ENCODE measurements at places on chromosomes 5 and 9. TPM values are rescaled to one million over a fixed set of nuclear protein-coding genes. Genes with fewer than 3 reads are reported as not detected.

GRCh38 chr9:2824564-2824963, 19.3 kb downstream of the PUM3 start:
- no peak for DNase-seq

GRCh38 chr5:34756781-34757624, 82.0 kb upstream of the TTC23L start:
- no peak for DNase-seq

DNA sequence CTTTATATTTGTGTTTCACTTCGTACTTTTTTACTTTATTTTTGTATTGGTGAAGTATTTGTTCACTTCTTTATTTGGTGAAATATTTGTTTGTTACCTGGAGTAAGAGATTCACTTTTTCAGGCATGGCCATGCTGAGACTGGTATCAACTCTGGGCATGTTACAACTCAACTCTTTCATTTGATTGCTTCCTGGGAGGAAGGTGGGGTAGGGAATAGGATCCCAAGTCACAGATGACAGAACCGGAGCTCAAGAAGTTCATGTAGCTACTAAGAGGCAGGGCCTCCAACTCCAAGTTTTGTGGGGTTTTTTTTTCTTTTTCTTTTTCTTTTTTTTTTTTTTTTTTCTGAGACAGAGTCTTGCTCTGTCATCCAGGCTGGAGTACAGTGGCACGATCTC, 6.1 kb upstream of the ADGRD2 start:
- peak; percentile 5 for DNase-seq

The CETN3 gene
- total RNA-seq, result 18.0 TPM

DNA sequence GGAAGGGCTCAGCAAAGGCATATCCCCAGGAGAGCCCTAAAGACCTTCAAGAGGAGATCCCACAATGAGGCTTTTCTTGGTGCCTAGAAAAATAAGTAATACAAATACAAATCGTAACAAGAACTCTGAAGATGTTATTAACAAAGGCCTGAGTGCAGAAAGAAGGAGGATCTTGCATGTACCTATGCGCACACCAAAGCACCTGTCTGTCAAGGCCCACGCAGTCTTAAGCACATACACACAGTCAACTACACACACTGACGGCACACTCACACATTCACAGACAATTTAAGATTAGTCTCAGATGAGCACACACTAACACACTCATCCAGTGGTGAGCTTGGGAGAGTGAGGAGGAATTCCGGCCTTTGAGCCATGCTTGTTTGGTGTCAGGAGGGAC, 38.5 kb downstream of the JADE2 start:
- no peak for DNase-seq

GRCh38 chr5:74239261-74239660, 401.3 kb downstream of the ENC1 start:
- DNase-seq, result no peak

The LMX1B gene
- 1.6 TPM for total RNA-seq

DNA sequence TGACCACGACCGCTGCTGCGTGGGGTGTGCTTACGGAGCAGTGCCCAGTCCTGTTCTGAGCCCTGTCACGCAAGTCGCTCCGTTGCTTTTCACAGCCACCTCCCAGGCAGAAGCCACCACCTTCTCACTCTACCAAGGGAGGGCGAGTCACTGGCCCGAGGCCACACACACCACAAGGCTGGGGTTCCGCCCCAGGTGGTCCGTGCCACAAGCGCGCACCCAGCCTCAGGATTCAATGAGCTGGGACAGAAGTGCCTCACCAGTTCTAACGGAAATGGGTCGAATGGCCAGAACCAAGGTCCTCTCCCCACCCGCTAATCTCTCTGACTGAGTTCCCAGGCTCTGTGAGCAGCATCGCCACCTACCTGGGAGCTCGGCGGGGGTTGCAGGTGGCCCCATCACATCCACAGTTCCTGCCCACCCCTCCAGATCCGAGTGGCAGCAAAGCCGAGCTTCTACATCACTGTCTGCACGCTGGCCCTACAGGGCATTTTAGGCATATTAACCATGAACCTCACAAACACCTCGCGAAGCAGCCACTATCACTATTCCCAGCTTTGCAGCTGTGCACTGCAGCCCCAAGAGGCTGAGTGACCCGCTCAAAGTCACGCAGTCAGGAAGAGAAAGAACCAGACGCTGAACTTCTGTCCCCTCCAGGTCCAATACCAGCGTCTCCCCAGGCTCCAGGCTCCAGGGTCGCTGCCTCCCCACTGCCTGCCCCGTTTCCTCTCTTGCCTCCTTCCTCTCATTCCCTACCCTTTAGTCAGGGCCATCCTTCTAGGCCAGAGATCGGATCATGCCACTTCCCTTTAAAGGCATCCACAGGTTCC, 92.1 kb upstream of the PHYKPL start:
- DNase-seq, result peak; percentile 68

The SCGB3A1 gene
- not detected for total RNA-seq

- peak; percentile 85 for DNase-seq
These were observed at the start of gene STK32A for GRCh38 chr5:147234825-147235635. Gene STK32A, plus strand, starts transcription at chr5:147235026. Its CDS starts 4,609 bp downstream, at chr5:147239635.

DNA sequence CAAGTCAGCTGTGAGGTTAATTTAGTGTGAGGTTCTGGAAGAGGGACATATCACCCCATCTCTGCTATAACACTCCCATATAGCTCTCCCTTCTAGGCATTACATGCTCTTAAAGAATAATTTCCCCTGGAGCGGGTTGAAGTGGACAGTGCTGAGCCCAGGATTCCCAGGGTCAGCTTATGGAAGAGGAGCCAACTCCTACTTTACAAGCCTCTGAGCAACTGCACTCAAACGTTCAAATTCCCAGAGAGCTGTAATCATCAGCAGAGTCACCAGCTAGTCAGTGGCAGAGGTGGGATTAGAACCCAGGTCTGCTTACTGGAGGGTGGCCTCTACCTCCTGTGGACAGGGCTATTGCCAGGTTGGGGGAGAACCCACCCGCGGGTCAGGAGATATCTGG, 1.4 kb downstream of the NEURL1B start:
- no peak for DNase-seq

- no peak for DNase-seq
These were observed 318.7 kb upstream of the ITGA1 start for GRCh38 chr5:52468976-52469375.

DNA sequence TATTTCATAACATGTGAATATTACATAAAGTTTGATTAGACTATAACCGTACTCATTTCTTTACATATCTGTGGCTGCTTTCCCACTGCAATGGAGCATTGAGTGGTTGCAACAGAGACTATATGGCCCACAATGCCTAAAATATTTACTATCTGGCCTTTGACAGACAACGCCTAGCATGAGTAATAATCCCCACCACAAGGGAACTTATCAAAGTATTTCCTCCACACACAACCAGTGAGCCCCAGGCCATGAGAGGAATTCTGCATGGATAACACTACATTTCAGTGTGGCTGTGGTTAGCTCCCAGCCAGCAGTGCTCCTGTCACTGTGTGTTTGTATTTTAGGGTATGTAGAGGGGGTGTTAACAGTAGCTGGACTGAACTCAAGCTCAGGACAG, 54.8 kb downstream of the FAM81B start:
- DNase-seq, result no peak

The CD14 gene
- 64.6 TPM for total RNA-seq

DNA sequence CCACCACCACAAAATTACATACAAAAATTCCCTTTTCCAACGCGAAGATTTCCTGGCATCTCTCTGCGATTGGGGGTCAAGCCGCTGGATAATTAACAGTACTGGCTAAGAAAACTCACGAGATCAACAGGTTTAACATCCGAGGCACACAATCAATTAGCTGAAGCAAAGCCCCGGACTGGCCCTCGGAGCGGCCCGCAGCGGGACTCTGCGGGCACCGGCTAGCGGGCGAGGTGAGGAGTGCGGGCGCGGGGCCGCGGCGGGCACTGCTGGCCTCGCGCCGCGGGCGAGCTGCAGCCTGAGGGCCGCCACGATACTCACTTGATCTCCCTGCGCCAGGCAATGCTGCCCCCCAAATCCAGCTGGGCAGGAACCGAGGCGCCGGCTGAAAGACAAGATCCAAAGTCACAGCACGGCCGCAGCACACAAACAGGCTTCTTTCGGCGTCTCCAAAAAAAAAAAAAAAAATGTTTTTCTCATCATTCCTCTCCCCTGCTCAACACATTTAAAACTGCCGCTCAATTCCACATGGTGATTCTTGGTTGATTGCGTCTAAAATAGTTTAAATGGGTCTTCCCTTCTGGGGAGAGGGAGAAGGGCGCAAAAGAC, 210.2 kb downstream of the MEF2C start:
- DNase-seq, result no peak

The IFNK gene
- total RNA-seq, result not detected

DNA sequence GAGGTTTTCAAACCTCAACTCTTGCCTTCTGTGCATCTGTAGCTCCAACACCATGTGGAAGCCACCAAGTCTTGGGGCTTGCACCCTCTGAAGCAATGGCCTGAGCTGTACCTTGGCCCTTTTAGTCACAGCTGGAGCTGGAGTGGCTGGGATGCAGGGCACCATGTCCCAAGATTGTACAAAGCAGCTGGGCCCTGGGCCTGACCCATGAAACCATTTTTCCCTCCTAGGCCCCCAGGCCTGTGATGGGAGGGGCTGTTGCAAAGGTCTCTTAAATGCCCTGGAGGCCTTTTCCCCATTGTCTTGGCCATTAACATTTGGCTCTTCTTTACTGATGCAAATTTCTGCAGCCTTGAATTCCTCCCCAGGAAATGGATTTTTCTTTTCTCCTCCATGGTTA, 11.8 kb upstream of the ENTREP1 start:
- DNase-seq, result no peak

- DNase-seq, result no peak
These were observed 253.9 kb upstream of the RGMB start for GRCh38 chr5:98519571-98519970.

GRCh38 chr9:21709464-21710058, 92.9 kb upstream of the MTAP start:
- DNase-seq, result no peak

GRCh38 chr9:21294904-21295538, 10.1 kb downstream of the IFNA5 start:
- DNase-seq, result no peak

- no peak for DNase-seq
These were observed 3.9 kb downstream of the SPARC start for GRCh38 chr5:151682751-151683331.

- DNase-seq, result no peak
These were observed 79.2 kb downstream of the DOCK2 start for GRCh38 chr5:169716287-169716686.

All from posterior vena cava (tissue), 2 donors.